Right lobe of liver (tissue), 6 donors: ENCODE measurements at places on chromosomes 4 and X. TPM values are rescaled to one million over a fixed set of nuclear protein-coding genes. Genes with fewer than 3 reads are reported as not detected.

- DNase-seq: no peak
Measured at GRCh38 chr4:172055046-172055445, 241.8 kb downstream of the GALNTL6 start.

The COL4A5 gene
- total RNA-seq: 4.0 TPM

DNA sequence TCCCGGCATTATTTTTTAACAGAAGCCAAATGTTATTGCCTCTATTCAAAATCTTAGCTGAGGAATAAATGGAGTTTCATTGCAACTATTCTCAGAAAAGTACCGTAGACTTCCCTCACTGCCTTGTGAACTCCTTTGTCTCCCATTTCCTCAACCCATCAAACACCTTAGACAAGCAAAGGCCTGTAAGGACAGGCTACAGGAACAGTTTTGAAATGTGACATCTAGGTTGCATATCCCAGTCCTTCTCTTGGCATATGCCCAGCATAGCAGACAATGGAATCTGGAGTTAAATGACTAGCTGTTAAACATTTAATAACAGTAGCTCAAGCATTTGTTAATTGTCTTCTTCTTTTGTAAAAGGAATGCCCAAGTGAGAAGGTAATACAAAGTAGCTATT is 1371.7 kb downstream of the STIM2 start:
- no peak for DNase-seq

- no peak for DNase-seq
Measured at GRCh38 chrX:52410439-52411394, 41.9 kb downstream of the XAGE2 start.

The EFHC2 gene
- total RNA-seq: not detected

DNA sequence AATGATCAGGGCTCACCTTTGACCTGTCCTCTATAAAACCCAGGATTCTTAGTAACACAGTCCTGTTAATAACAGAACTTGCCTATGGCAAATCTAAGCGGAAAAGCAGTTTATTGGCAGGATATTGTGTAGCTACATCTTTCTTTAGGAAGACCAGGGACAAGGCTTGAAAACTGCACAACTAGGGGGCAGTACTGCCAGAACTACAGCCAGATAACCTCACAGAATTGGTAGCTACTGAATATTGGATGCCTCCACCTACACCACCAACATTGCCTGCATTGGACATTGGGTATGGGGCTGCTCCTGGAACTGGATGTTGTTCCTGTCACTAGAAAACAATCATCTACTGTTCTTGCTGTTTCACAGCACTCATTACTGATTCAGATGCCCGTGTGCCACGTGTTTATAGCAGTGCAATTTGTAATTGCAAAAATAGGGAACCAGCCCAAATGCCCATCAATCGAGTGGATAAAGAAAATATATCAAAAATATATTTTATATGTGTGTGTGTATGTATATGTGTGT is 47.4 kb downstream of the REPS2 start:
- no peak for DNase-seq
